ENCODE measurements at places on chromosomes 5 and 9. TPM values are rescaled to one million over a fixed set of nuclear protein-coding genes. Genes with fewer than 3 reads are reported as not detected.

DNA sequence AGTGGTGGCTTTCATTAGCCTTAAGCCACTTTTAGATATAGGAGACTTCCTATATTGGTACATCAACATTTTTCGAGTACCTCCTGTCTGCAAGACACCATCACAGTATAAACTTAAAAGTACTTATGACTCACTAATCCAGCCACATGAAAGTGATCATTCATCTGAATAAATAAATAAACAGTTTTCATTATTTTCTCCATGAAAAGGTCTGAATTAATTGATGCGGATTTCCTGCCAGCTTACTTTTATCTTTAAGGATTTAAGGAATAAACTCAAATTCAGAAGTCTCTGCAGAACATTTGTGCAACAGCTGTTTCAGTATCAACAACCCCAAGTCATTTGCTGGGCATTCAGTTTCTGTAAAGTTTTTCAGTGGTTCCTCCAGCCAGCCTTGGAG lies 4.0 kb downstream of the SAP30L start:
- no peaks in the 10 kb centered on the region for H3K4me1 ChIP-seq
- peaks cover 8% of the 10 kb centered on the region for H3K36me3 ChIP-seq
- no peak overlapping the region for H3K27ac ChIP-seq

TTC39B gene
- total RNA-seq = 35.2 TPM

DNA sequence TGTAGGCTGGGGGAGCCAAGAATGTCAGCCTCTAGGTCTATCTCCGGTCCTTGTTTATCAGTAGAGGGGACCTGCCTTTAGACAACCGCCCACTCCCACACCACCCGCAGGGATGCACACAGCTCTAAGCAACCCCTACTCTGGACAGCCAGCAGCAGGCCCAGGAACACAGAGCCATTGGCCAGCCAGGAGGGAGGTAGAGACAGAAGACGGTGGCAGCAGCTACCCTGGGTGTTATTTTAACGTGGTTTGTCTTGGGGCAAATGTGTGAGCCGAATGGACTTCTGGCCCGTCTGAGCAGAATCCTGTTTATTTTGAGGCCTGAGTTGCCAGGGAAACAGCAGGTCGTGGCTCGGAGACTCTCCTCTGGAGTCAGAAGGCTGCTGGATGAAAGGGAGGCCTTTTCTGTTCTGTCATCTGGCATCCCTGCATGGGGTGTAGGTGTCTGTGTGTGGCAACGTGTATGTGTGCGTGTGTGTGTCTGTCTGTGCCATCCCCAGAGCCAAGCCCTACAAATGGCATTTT lies 382 bp upstream of the FGF1 start:
- peak overlapping the region; percentile 74 for H3K27ac ChIP-seq
- H3K4me3 ChIP-seq = no peak overlapping the region
- H3K4me1 ChIP-seq = peaks cover 3% of the 10 kb centered on the region
- no peaks in the 10 kb centered on the region for H3K27me3 ChIP-seq
- H3K36me3 ChIP-seq = no peaks in the 10 kb centered on the region

SPEF2 gene
- total RNA-seq = 4.4 TPM

ARHGEF39 gene
- total RNA-seq = 0.75 TPM

DNA sequence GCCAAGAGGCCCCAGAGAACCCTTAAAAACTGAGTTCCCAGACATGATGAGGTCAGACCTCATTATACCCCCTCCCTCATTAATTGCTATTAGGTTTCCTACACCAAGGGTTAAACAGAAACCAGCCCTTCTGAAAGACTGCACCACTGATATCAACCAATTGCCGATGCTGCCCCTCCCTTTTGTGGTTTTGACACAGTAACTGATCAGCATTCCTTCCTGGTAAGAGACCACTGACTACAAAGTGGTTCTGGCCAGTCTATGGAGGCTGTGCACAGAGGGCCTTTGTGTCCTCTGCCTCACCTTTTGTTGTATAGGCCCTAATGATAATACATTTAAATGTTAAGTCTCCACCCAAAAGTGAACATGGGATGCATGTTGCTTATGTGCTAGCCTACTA lies 201.5 kb downstream of the FRMD3 start:
- H3K4me3 ChIP-seq = no peak overlapping the region
- H3K27ac ChIP-seq = no peak overlapping the region
- no peaks in the 10 kb centered on the region for H3K27me3 ChIP-seq
- no peaks in the 10 kb centered on the region for H3K36me3 ChIP-seq

GRCh38 chr9:27347889-27348288 lies 50.9 kb upstream of the EQTN start:
- H3K4me3 ChIP-seq = no peak overlapping the region
- peaks cover 5% of the 10 kb centered on the region for H3K4me1 ChIP-seq
- no peak overlapping the region for H3K27ac ChIP-seq
- no peaks in the 10 kb centered on the region for H3K27me3 ChIP-seq
- no peak for DNase-seq
- no peaks in the 10 kb centered on the region for H3K36me3 ChIP-seq

- no peak overlapping the region for H3K4me3 ChIP-seq
- H3K27me3 ChIP-seq = no peaks in the 10 kb centered on the region
- no peaks in the 10 kb centered on the region for H3K4me1 ChIP-seq
- no peak for DNase-seq
- H3K36me3 ChIP-seq = no peaks in the 10 kb centered on the region
Observed at GRCh38 chr5:176726746-176727527, 79.7 kb downstream of the TSPAN17 start.

- no peak overlapping the region for H3K27ac ChIP-seq
- H3K4me3 ChIP-seq = no peak overlapping the region
- H3K4me1 ChIP-seq = no peaks in the 10 kb centered on the region
- no peak for DNase-seq
- no peaks in the 10 kb centered on the region for H3K27me3 ChIP-seq
Observed at GRCh38 chr5:103436656-103437055, 125.9 kb downstream of the NUDT12 start.

GRCh38 chr9:121324316-121324715 lies 45.7 kb downstream of the STOM start:
- H3K27ac ChIP-seq = peak overlapping the region; percentile 99
- H3K36me3 ChIP-seq = no peaks in the 10 kb centered on the region
- H3K4me1 ChIP-seq = no peaks in the 10 kb centered on the region
- no peak overlapping the region for H3K4me3 ChIP-seq
- H3K27me3 ChIP-seq = no peaks in the 10 kb centered on the region
- no peak for DNase-seq

DNA sequence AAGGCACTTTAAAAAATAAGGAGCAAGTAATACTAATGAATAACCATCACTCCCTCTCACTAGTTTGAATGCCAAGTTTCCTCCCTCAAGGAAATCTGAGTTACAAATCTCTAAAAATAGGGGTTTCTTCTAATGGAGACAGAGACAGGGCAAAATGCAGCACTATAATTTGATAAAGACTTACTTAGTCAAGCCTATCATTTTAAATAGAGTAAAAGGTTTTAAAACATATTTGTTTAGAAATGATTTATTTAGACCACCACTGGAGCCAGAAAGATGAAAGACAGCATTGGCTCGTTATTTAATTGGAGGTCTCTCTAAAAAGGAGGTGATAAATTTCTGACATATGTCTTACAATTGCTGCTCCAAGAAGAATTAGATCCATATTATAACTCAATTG lies 228.7 kb downstream of the TLE1 start:
- H3K27me3 ChIP-seq = no peaks in the 10 kb centered on the region
- no peak overlapping the region for H3K4me3 ChIP-seq
- no peak for DNase-seq
- H3K27ac ChIP-seq = no peak overlapping the region

DNA sequence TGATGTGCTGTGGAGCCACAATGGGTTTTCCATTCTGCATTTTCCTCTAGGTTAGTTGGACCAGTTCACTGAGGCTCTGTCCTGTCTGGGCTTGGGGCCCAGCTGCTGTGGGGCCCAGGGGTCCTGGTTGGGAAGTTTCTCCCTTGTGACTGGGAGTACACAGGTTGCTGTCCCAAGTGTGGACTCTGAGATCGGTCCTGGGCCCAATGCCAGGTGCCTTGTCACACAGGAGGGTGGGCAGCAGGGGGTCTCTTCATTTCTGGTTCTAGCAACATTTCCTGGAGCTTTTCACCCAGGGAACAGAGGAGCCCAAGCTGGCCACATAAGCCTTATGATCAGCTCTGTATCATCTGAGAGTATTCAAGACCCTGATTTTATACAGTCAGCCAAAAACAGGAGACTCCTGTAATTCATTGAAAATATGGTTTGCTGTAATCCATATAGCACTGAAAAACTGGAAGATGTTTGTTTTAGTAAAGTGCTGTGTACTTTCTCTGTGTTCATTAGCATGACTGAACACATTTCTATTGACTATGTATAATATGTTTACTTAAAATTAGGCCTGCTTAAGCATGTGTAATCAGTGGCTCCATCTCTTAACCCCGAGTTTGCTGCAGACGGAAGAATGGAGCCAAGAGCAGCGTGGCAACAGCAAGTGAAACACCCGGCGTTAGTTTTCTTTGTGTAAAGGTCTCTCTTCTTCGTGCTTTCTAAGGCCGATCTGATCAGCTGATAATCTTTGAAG lies 62.5 kb downstream of the MVB12B start:
- H3K4me1 ChIP-seq = no peaks in the 10 kb centered on the region
- no peak overlapping the region for H3K27ac ChIP-seq
- H3K4me3 ChIP-seq = no peak overlapping the region
- DNase-seq = peak; percentile 38
- no peaks in the 10 kb centered on the region for H3K27me3 ChIP-seq

DNA sequence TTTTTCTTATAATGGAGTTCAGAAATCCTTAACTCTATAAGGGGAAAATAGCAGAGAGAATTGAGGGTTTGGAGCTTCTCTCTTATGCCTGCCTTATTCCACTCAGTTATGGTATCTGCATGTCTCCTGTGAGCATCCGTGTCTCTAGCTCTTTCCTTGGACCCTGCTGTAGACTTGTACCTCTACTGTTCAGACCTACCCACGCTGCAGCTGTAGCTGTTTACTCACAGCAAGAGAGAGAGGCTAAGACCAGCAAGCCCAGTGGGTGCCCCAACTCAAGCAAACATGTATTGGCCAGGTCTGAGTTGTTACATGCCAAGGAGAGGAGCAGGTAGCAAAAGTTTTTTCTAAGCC lies 7.1 kb upstream of the PCSK1 start:
- H3K27me3 ChIP-seq = no peaks in the 10 kb centered on the region
- H3K27ac ChIP-seq = no peak overlapping the region
- no peak for DNase-seq
- H3K4me3 ChIP-seq = no peak overlapping the region
- no peaks in the 10 kb centered on the region for H3K4me1 ChIP-seq

NEUROG1 gene
- total RNA-seq = not detected

NR4A3 gene
- 60.3 TPM for total RNA-seq

- peaks cover 3% of the 10 kb centered on the region for H3K27me3 ChIP-seq
- no peaks in the 10 kb centered on the region for H3K36me3 ChIP-seq
- no peak overlapping the region for H3K4me3 ChIP-seq
- no peak overlapping the region for H3K27ac ChIP-seq
Observed at GRCh38 chr5:163565492-163565891, 60.1 kb downstream of the MAT2B start.

DNA sequence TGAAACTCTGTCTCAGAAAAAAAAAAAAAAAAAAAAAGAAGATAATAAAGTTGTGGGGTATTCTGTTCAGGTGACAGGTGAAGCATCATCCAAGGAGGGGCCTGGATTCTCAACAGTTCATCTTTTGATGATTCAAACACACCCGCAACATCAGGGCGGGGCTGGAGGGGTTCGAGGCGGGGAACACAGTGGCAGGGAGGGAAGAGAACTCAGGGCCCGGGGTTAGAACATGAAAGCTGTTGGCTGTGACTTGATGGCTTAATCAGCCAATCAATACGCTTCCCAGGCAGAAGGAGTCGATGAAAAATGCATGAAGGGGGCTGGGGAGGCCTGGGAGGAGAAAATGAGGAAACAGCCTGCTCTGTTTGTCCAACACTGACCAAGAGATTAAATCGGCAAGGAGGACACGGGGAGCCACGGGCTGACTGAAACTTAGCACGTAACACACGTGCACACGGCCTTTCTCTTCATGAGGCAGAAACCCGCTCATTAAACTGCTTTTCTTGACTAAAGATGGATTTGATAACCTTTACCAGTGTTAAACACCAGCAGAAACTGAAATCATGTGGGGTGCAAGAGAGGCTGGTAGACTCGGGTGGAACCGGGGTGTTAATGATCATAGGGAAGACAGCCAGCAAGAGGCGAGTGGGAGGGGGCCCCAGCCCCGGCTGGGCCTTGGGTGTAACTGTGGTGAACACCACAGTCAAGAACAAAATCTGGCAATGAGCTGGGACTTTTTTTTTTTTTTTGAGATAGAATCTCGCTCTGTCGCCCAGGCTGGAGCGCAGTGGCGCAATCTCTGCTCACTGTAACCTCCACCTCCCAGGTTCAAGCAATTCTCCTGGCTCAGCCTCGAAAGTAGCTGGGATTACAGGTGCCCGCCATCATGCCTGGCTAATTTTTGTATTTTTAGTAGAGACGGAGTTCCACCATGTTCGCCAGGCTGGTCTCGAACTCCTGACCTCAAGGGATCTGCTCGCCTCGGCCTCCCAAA lies 105.7 kb upstream of the RAPGEF1 start:
- no peaks in the 10 kb centered on the region for H3K4me1 ChIP-seq
- H3K27me3 ChIP-seq = no peaks in the 10 kb centered on the region
- no peak overlapping the region for H3K4me3 ChIP-seq

DNA sequence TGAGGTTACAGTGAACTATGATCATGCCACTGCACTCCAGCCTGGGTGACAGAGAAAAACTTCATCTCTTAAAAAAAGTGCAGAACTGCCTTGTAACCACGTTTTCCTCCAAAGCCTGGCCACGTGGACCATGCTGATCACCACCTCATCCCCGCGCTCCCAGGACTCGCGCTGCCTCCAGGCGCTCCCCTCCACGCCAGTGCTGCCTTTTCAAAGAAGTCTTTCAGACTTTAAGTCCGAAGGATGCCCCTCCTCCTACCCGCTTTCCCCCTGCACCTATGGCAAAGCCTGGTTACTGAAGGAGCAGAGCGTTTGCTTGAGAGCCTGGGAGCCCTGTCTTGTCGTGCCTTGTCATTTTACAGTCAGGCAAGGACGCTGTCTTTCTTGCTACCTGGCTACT lies 43.8 kb downstream of the HABP4 start:
- H3K27ac ChIP-seq = no peak overlapping the region
- H3K4me3 ChIP-seq = no peak overlapping the region
- DNase-seq = no peak
- H3K4me1 ChIP-seq = no peaks in the 10 kb centered on the region
